ENCODE measurements at places on chromosomes 12 and 14.

DNA sequence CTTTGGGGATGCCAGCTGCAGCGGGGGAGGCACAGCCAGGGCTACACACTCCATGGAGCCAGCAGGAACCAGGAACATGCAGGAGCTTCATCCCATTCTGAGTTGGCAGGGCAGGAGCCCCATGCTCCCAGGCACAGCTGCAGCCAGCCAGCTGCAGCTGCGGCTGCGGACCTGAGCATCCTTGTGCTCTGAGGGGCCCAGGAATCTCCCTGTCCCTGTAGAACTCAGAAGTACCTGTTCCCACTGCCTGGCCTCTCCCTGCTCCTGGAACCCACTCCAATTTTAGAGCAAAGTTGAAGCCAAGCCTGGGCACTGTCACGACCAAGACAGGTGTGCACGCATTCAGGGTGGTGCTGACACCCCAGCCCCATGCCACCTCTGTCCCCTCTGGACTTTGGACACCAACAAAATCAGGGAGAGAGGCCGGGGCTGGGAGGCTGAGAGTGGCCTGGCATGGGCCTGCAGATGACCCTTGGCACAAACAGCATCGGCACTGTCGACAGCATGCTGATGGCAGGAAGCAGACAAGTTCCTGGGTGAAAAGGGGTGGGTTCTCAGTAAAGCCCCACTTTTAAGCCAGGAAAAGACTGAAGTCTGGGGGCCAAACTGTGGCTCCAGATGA lies 257.3 kb upstream of the LRFN5 start:
- DNase-seq, result no peak

GRCh38 chr14:41609704-41610183 lies 3.1 kb downstream of the LRFN5 start:
- no peak for DNase-seq

DNA sequence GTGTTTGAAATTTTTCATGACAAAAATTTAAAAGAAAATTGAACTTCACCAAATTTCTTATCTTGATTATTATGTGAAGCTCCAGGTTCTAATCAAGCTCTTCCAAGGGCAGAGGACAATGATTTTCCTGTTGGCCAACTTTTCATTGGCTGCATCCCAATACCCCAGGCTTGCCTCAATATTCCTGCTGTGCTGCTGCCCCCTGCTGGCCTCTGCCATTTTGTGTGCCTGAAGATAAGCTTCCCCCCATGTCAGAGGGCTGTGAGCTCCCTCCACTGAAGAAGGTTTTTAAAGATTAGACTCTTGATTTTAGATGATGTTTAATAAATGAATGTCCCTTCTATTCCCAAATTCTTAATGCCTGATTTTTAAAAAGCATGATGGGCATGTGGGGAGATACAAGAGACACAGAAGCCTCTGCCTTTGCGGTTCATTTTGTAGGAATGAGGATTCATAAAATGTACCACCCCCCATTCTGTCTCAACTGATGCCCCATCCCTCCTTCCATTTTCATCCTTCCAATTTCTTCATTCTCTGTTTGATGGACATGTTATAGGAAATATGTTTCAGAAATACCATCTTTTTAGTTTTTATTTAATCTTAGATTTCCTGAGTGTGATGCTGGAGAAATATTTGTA lies 76.7 kb upstream of the RGS6 start:
- peak; percentile 27 for DNase-seq

DNA sequence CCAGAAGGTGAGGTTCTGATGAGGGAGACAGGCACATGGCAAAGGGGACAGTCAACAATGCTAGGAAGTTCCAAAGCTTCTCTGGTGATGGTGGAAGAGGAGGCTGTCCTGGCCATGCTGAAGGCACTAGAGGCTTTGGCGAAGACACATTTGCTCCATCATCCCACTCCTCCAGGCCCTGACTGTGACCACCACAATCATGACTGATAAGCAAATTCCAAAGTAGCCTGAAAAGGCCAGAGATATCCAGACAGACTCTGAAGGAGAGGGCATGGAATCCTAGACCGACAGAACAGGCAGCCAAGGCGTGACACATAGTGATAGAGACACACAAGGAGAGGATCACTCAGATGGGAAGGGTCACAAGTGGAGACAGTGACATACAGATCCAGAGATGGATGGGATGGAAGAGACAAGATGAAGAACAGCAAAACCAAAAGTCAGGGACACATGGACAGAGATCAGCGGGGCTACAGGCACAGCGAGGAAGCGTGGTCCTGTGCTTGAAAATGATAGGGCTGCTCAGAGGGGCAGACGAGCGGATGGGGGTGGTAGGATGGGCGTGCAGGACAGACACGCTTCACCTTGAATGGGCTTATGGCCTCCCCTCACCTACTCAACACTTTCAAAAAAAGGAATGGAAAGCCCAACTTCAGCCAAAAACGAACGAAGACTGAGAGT lies 1.3 kb downstream of the ZFHX2 start:
- no peak for DNase-seq

DNA sequence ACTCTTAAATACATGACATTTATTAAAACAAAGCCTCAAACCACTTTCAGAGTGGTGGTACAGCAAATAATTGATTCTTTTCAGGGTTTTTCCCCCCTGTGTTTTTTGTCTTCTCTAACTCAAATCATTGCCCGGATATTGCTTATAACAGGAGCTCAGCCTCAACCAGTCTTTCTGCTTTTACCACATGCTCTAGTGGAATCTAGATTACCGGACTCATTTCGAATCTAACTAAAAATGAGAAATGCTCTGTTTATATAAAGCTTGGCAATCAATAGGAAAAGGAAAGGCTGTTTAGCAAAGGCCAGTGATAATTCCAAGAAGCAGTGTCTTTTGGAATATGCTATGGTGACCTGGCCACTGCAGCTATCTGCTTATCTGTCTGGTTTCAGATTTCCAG lies 161.5 kb downstream of the ETV6 start:
- DNase-seq, result no peak

DNA sequence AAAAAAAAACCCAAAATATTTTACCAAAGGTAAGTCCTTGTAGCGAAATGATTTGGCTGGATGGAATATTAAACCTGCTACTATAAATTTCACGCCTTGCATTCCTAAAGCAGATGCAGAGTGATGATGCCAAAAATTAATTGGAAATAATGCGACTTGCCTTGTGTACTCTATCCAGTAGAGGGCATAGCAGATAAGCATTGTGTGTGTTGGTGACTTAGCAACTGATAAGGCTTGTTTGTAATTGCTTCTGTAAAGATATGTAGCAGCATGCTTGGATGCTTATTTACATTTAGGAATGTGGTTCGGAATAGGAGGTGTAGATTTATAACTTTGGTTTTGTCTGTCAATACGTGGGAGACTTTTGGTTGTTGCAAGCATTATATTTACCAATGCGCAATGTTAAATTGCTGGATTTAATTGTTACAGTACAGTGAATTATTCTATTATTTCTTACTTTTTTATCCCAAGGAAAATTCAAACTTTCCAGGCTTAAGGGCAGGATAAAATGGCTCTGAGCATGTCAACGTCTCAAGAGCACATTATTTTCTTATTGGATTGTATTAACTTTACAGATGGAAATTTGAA lies 80.5 kb downstream of the TMEM260 start:
- DNase-seq, result no peak

DNA sequence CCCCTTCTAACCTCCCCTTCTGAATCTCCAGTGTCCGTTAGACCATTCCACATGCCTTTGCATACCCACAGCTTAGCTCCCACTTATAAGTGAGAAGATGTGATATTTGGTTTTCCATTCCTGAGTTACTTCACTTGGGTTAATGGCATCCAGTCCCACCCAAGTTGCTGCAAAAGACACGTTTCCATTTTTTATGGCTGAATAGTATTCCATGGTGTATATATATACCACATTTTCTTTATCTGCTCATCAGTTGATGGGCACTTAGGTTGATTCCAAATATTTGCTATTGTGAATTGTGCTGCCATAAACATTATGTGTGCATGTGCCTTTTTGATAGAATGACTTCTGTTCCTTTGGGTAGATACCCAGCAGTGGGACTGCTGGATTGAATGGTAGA lies 67.8 kb downstream of the MVK start:
- no peak for DNase-seq

DNA sequence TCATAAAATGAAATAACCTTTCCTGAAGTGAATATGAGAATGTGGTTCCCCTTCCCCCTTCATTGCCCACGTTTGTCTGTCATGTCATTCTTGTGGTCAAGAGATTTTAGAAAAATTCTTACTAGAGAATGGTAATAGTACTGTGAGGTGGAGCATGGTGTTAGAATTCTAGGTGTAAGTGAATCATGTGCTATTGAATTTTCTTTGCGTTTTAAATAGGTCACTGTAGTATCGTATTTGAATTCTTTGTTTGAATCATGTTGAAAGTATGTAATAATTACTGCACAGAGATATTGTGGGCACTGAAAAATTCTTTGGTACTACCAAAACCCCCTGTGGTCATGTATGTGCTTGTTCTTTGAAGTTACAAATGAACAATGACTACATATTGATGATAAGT lies 49.9 kb downstream of the FUT8 start:
- no peak for DNase-seq

DNA sequence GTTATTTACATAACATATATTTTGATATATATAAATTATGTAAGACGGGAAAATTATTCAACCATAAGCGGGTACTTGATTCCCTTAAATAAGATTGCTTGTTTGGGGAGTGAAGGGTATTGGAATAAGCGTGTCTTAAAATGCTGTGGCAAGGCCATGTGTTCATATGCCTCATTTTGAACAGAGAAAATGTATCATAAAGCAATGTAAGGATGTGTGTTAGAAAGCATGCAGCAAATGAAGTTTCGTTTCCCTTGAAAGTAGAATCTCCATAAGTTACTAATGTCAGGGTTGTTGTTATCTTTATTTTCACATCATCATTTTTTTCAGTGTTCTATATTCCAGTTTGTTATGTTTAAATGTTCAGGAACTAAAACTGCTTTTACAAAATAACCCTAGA lies 465.6 kb downstream of the FOXG1 start:
- DNase-seq, result no peak

DNA sequence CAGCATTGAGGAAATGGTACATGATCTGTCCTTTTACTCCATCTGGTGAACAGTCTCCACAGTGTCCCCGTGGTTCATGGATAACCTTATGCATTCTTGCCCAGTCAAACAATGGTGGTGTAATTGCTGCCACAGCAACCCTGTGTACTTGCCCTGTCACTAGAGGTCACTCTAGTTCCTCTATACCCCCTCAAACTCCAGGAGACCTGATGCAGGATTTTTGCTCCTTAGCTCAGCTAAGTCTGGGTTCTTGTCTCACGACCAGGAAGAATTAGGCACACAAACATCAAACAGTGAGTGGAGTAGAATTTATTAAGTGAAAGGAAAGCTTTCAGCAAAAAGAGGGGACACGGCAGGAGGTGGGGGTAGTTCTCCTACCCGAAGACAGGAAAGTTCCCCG lies 24.7 kb upstream of the EEA1 start:
- DNase-seq, result no peak

DNA sequence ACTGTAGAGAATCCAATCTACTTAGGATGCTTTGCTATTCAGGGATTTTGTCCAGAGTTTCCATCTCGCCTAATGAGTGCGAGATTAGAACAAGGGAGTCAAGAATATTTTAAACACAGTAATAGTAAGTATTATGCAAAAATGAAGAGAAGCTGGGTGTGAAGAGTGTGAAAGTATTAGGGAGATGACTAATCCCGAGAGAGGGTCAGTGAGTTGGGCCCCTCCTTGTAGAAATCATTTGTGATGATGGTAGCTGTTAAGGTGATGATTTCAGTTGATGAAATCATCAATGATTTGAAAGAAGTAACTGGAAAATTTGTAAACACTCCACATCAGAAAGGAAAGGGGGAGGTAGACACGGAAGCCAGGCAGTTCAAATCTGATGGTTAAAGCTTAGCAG lies 478.9 kb upstream of the MGAT4C start:
- DNase-seq, result no peak

DNA sequence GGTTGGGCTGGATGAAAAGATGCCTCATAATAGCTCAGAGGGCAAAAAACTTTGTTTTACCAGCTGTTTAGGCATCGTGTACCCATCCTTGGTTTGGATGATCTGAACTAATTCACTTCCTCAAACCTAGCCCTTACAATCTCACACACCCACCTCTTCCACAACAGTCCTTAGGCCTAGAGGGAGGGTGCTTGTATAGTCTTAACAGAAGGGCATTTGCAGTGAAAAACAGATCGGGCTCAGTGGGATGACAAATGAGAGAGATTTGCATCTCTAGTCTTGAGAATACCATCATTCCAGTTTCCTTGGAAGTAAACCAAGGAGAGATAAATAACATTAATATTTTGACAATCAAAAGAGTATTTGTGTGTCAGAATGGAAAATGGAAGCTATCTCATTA lies 11.0 kb downstream of the SLCO1A2 start:
- no peak for DNase-seq

DNA sequence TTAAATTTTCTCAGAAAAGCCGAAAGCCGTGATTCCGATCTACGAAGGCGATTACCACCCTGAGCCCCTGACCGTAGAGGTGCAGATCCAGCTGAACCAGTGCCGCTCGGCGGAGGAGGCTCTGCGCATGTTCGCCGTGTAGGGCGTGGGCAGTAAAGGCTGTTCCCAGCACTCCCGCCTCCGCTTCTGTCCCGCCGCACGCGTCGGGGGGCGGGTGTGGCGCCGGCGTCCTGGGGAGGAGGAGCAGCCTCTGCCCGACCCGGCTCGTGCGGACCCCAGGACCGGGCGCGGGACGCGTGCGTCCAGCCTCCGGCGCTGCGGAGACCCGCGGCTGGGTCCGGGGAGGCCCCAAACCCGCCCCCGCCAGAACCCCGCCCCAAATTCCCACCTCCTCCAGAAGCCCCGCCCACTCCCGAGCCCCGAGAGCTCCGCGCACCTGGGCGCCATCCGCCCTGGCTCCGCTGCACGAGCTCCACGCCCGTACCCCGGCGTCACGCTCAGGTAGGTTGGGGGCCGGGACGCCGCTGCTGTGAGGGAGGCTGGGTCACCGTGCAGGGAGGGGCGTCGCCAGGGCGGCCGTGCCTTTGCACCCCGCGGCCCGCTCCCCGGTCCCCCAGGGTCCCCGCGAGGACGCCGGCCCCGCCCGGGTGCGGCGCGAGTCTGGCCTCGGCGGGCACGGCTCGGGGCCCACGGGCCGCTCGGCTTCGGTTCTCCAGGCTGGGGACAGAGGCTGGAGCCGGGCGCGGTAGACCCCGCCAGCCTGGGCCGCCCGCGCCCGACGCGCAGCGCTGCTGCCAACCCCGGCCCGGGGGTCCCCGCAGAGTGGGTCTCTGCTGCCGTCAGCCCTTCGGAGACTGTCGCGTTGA lies at the start of gene B3GNT4:
Gene B3GNT4, plus strand, starts transcription at position 409 of the 866 bp plus-strand sequence. CDS start 910 bp downstream, outside the sequence.
- peak; percentile 37 for DNase-seq

All from stimulated activated CD8-positive, alpha-beta memory T cell treated with anti-CD3 and anti-CD28 coated beads, Interleukin-4, amount 100 ng/mL, for 4 hours (primary cell).